ENCODE measurements at places on chromosomes 6 and 20. TPM values are rescaled to one million over a fixed set of nuclear protein-coding genes. Genes with fewer than 3 reads are reported as not detected.

Gene MEA1
- total RNA-seq: 119 TPM

Gene TNFRSF6B
- total RNA-seq: 1.1 TPM

Gene GGTLC1
- total RNA-seq: not detected

Gene PTCHD4
- 0.72 TPM for total RNA-seq

Gene LIN28B
- total RNA-seq: not detected

- H3K27me3 ChIP-seq: peaks cover 14% of the 10 kb centered on the region
- no peaks in the 10 kb centered on the region for H3K36me3 ChIP-seq
- no peak overlapping the region for H3K27ac ChIP-seq
- no peak overlapping the region for H3K4me3 ChIP-seq
- H3K4me1 ChIP-seq: no peaks in the 10 kb centered on the region
Observed at GRCh38 chr20:46546298-46546697, 4.2 kb downstream of the OCSTAMP start.

DNA sequence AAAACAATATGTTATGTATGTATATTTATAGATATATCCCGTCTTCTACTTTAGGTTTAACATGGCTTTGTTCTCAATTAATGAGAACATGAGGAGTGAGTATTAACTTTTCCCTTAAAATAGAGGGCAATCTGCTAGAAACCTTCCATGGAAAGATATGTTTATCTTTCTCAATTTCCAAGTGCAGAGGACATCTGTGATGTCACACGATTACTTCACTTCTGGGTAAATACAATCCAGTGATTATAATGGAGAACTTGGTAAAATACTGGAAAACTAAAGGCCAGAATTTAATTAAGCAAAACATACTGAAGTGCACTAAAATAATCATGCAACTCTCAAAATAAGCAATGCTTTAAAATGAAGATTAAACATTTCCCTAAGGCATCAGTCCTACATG, 11.9 kb upstream of the MRAP2 start:
- DNase-seq: no peak
- no peaks in the 10 kb centered on the region for H3K27me3 ChIP-seq
- H3K36me3 ChIP-seq: no peaks in the 10 kb centered on the region
- H3K4me1 ChIP-seq: no peaks in the 10 kb centered on the region
- no peak overlapping the region for H3K4me3 ChIP-seq

DNA sequence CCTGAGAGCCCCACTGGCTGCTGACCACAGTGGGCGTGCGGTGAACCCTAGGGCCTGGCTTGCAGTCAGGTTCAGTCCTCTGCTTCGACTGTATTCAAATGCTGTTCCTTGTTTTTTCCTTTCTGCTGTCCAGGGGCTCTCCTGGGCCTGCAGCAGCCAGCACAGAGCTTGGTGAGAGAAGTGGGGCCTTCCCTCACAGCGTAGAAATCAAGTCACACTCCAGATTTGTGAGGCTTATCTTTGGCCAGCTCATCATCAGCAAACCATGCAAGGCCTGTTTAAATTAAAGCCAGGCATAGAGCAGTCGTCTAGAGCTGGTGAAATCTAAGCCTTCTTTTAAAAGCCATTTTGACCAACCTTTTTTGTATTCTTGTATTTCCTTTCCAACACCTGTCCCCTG, 8.4 kb downstream of the FAM120B start:
- peak; percentile 35 for DNase-seq
- H3K4me3 ChIP-seq: no peak overlapping the region
- H3K4me1 ChIP-seq: peaks cover 7% of the 10 kb centered on the region
- no peaks in the 10 kb centered on the region for H3K27me3 ChIP-seq
- H3K36me3 ChIP-seq: peaks cover 11% of the 10 kb centered on the region

DNA sequence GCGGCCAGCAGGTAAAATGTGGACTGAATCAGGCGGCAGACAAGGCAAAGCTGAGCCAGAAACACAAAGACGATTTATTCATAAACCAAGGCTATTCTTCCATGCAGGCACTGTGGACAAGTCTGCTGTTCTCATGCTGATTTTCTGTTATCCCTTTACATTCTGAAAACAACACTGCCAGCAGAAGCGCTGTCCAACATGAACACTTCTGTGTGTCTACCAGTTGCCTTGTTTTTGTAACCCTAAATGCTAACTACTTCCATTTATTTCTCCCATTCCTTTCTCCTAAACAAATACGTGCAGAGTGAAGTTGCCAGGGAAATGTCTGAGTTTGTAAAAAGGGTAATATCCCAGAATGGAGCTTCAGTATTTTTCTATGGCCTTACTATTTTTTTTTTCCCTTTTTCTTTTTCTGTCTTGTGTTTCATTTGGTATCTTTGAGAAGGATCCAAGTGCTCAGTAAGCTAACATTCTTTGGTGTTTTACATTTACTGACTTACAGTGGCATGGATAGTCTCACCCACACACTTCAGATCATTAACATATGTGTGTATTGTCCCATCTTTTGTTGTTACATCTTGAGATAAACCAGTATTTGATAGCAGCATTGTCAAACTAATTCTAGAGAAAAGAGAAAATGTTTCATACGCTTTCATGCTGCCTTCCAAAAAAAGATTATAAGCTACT, 1308.9 kb upstream of the MAP3K7 start:
- no peaks in the 10 kb centered on the region for H3K4me1 ChIP-seq
- no peak overlapping the region for H3K4me3 ChIP-seq
- no peak overlapping the region for H3K27ac ChIP-seq
- no peaks in the 10 kb centered on the region for H3K36me3 ChIP-seq

DNA sequence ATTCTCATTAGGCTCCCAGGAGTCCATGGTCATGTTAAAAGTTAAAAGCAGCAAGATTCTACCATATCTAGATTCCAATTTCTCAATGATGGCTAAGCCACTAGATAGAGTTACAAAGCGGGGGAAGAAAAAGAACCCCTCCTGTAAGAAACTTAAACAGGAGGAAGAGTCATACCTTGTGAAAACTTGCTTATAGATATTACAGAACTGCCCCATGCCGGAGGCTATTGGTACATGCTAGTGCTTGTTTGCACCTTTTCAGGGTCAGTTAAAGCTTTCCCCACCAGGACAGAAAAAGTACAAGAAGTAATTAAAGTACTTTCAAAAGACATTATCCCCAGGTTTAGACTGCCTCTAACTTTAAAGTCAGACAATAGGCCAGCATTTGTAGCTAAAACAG, 15.5 kb upstream of the GSTA3 start:
- no peak overlapping the region for H3K27ac ChIP-seq
- H3K27me3 ChIP-seq: no peaks in the 10 kb centered on the region
- H3K4me3 ChIP-seq: no peak overlapping the region
- DNase-seq: no peak
- H3K36me3 ChIP-seq: no peaks in the 10 kb centered on the region
- peaks cover 8% of the 10 kb centered on the region for H3K4me1 ChIP-seq

- peak overlapping the region; percentile 32 for H3K4me3 ChIP-seq
- no peaks in the 10 kb centered on the region for H3K27me3 ChIP-seq
- DNase-seq: peak; percentile 9
- peak overlapping the region; percentile 68 for H3K27ac ChIP-seq
- H3K4me1 ChIP-seq: peaks cover 4% of the 10 kb centered on the region
- H3K36me3 ChIP-seq: no peaks in the 10 kb centered on the region
Observed at GRCh38 chr6:146542881-146543210, 787 bp upstream of the RAB32 start.

DNA sequence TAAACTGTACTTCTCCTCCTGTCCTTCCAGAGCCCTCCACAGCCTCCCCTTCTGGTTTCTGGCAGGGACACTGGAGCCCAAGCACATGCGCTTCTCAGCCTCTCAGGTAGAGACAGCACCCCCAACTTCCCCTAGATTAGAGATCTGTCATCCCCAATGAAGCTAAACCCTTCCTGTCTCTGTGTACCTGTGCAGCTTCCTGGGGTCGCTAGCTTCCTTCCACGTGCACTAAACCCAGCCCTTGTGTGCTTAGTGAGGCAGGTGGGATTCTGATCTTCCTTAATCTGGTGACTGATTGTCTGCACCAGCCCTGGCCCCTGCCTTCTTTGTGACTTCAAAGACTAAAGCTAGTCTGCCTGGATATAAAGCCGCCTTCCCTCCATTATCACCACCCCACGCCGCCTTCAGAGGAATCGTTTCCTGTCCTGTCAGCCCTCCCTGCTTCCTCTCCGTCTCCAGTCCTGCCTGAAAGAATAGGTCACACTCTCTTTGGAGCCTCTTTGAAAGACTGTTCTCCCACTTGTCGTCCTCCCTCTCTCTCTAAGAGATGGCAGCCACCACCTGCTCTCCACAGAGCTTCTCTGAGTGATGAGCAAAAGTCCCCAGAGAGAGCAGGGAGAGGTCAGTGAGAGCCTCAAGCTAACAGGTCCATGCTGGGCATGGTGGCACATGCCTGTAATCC, 27.5 kb downstream of the CAPN11 start:
- H3K4me3 ChIP-seq: no peak overlapping the region
- H3K4me1 ChIP-seq: no peaks in the 10 kb centered on the region
- peaks cover 29% of the 10 kb centered on the region for H3K27me3 ChIP-seq
- no peak overlapping the region for H3K27ac ChIP-seq
- no peaks in the 10 kb centered on the region for H3K36me3 ChIP-seq
